Activated T-cell treated with anti-CD3 and anti-CD28 coated beads for 1 hour (primary cell): ENCODE measurements at places on chromosomes 7 and 10.

DNA sequence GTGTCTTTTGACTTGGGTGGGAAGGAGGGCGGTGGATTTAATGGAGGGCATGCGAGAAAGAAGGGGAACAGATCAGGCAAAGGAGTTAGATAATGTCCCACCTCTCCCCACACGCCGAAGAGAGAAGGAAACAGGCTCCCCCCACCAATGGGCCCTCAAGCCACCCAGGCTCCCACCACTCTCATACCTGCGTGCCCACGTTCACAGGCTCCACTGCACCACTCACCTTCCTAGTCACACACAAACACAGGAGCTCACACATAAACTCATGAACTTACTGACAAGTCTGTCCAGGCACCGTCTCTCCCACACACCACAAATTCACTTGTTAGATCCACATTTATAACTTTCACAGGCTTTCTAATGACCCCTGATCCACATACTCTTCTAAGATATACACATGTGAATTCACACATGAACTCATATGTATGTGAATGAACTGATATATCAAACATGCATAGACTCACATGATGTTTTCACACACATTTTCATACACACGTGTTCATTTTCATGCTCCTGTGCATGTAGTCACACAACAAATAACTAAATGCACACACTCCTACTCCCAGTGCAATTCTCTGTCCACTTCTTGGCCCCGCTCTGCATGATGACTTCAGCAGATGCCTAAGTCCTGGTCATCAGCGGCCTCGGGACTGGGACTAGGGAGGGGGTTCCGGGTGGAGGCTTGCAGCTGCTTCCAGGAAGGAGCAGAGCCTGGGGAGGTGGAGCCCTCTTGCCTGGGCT is 1.5 kb downstream of the LZTS2 start:
- DNase-seq, result no peak

DNA sequence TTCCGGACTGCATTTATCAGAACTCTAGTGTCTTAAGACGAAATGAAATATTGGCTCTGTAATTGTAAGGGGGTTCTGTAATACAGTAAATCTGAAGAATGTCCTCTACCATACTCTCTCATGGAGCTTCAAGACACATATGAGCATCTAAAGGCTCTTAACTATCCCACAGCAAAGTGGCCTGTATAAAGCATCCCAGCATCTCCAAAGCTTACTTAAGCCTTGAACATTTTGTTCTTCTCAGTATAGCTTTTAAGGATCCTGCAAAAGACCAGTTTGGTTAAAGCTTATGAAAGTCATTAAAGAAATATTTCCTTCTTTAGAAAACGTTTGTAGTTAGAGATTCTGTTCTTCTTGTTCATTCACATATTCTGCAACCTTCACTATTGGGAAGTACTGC is 75.1 kb downstream of the HGF start:
- DNase-seq, result no peak

DNA sequence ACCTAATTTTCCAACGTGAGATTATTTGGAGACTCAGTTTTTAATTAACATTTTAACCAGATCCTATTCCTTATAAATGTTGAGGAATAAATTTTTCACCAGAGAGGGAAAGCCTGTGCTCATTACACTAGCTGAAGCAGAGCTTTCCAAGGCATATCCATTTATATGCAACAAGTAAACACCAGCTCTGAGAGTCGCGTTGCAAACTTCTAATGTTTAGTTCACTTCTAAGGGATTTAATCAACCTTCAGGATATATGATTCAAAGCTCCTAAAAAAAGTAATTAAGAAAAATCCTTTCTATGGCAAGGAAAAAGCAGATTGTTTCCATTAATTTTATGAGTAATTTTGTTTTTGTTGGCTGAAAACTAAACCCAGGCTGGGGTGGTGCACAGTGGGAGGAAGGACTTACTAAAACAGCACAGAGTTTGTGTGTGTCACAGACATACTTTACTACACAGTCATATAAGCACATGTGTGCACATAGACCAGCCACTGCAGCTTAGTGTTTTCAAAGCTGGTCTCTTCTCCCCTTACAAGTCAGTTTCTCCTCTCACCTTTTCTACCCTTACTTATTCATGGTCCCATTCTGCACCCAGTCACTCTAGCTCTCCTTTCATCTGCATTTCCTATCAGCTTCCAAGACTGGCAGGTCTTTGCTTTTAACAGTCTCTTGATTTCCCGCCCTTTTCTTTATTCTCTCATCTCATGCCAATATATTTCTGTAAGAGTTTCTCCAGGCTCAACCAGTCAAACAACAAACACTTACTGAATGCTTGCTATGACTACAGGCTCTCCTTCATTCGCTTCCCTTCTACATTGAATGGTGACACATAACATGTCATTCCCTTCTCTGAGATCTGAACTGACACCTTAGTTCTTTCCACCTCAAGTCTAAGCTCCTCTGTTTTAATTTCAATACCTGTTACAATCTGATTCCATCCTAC is 81.1 kb upstream of the FZD1 start:
- DNase-seq, result no peak

DNA sequence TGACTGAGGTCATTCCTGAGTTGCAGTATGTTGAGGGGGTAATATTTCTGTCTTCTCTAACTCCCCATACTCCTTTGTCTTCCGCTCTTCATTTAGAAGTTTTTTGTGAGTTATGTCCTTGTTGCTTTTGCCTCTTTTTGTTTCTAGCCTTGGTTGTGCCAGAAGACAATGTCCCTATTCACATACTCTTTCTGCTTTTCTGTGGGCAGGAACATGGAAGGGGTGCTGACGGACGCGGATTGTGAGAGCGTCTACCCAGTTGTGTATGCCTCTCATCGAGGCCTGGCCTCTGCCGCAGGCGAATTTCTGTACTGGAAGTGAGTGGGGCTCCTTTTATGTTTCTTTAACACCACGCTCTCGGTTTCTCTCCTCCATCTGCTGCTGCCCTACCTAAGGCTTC is 20.5 kb downstream of the STAG3 start:
- DNase-seq, result no peak

DNA sequence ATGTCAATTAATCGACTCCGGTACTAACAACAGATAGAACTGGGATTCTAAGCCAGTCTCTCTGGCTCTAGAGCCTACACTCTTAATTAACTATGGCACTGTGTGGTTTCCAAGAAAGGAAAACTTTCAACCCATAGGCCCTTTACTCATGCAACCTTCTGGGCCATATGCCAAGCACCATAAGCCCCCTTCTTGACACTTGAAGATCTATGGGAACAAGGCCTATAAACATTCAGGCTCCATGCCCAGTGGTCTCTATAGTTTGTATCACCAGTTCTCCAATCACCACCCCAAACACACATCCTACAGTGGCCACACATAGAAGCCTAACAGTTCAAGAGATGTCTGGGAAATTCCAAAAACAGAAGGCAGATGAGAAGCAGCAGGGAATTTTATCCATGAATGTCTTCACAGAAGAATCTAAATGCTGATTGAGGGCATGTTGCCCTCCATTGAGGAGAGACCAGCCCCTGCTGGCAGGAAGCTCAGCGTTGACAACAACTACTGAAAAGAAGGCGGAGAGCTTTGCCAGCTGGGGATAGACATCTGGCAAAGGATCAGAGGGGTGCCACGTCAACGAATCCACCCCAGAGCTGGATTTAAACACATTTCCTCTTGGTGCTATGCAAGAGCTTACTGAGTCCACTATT is 64.4 kb downstream of the GRM3 start:
- no peak for DNase-seq

DNA sequence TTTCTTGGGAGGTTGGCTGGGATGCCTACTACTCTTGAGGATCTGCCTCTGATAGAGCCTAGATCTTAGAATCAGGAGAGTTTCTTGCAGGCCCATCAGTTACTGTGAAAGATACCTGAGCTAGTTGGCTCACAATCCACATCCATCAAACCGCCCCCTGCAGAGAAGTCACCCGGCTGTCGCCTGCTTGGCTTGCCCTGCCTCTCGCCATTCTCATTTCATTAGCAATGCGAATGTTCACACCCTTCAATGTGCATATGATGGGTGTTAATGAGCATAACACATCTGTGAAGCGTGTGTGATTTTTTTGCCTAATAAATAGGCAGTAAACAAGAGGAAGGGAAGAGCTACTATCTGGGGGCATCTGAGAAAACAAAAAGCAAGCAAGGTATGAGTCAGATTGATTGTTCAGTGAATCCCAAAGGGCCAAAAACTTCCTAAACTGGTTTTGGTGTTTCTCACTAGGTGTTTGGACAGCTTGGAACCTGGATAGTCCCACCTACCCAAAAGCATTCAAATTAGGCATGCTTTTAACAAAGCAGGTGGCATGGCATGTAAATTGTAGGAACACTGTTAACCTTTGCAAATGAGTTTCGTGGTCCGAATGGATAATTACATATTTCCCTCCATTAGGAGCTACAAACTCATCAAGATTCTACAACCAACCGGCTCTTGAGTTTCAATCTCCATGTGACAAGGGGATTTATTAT is 272.3 kb upstream of the C7orf33 start:
- DNase-seq, result no peak

DNA sequence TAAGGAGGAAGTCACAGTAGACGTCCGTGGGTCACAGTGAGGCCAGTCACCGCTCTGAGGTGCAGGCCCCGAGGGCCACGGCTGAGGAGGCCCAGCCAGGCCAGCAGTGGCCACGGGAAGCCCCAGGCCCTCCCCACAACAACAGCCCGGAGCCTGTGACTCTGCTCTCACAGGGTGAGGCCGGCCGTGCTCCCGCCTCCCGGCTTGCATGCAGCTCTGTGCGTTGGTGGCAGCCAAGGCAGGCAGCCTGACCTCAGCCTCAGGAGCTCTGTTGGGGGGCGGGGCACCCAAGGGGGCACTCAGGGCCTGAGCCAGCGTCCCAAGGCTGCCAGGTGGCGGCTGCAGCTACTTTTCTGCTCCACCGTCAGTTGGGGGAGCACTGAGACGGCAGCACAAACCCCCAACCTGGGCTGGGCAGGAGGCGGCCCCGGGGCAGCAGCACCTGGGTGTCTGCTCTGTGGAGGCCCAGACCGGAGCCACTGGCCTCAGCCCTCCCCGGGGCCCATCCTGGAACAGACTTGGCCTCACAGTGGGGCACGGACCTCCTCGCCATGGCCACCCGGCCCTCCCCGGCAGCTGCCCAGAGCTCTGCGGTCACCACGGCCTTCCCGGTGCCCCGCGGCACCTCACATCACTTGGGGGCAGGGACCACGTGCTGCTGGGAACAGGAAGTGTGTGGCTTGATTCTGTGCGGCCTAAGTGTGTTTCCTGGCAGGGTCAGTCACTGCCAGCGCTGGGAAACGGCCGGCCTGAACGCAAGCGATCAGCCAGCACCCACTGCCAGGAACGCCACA is 13.3 kb downstream of the CYP2W1 start:
- DNase-seq, result no peak

- DNase-seq, result no peak
Observed at GRCh38 chr10:17222329-17222728, 5.7 kb upstream of the VIM start.

GRCh38 chr10:85147346-85148250 is 819.2 kb downstream of the CCSER2 start:
- no peak for DNase-seq

GRCh38 chr7:159195946-159196345 is 51.3 kb upstream of the VIPR2 start:
- no peak for DNase-seq

DNA sequence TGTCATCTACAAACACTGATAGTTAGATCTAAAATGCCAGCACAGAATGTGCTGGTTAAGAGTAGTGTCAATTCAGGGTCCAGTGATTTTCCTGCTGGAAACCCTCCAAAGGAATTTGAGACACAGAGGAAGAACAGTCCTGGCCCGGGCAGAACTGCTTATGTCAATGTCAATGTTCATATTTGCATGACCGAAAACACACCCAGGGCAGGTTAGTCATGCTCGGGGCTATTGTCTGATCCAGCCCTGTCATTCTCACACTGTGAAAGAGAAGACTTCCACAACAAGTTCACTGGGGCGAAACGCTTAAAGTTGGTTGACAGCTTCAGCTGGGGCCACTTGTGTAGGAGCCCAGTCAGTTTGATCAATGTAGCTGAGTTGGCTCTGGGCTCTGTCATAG is 139.3 kb downstream of the C1GALT1 start:
- DNase-seq, result no peak

GRCh38 chr7:116702046-116702785 is 30.2 kb downstream of the MET start:
- DNase-seq, result no peak

DNA sequence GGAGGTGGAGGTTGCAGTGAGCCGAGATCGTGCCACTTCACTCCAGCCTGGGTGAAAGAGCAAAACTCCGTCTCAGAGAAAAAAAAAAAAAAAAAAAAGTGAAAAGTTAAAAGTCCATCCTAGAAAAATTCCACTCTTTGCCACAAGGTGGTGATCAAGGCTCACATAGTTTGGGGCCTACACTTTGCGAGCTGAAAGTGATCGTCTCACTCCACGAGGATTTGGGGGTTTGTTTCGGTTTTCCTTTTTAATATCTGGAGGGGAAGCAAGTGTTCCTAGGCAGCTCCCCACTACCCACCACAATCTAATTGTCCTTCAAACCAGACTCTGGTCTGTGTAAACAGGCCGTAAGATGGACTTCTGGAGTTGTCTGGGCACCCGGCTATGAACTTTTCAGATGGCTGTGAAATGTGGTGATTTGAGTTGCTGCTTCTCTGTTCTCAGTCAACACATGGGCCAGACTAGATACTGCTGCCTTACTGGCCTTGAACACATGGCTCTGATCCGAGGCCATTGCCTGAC is 27.1 kb downstream of the PRLHR start:
- peak; percentile 24 for DNase-seq

DNA sequence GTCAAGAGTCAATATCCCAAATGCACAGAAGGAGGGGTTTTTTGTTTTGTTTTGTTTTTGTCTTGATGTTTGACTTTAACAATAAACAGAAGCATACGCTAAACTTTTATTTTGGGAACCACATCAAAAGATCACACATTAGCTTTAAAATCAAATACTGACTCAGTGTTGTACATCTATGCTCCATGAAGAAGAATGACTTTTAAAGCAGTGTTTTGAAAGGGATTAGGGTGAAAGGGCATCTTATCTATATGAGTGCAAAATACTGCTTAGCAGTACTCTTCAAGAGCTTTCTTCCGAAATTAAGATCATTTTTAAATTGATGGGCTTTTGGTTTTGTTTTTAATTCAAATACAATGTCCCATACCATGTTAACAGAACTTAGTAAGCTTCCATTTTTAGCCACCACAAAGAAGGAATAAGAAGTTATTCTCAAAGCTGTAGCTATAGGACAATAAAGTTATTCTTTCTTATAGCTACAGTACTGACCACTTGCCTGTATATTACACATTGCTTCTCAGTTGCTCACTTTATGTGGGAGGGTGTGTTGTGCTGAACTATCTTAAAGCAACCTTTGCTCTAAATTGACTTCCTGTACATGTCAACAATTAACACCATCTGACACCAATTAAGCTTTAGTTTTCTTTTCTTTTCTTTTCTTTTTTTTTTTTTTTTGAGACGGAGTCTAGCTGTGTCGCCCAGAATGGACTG is 144.3 kb upstream of the KAT6B start:
- DNase-seq, result no peak

GRCh38 chr10:17751781-17752445 is at the start of gene TMEM236:
TSS of gene TMEM236 (plus strand) at chr10:17752201. CDS start at chr10:17752296, 95 bp downstream.
- no peak for DNase-seq

GRCh38 chr7:29447828-29448227 is 115.8 kb upstream of the PRR15 start:
- no peak for DNase-seq

GRCh38 chr10:388661-389045 is 253.4 kb downstream of the ZMYND11 start:
- no peak for DNase-seq

- no peak for DNase-seq
Observed at GRCh38 chr7:30005464-30005863, 15.9 kb upstream of the SCRN1 start.

- no peak for DNase-seq
Observed at GRCh38 chr10:80462299-80462980, 8.3 kb downstream of the TSPAN14 start.

GRCh38 chr7:8185926-8186683 is 75.9 kb downstream of the ICA1 start:
- DNase-seq, result no peak

- DNase-seq, result no peak
Observed at GRCh38 chr7:143504937-143505297, 27.2 kb downstream of the TAS2R41 start.
